ENCODE measurements at places on chromosomes 7 and 10. TPM values are rescaled to one million over a fixed set of nuclear protein-coding genes. Genes with fewer than 3 reads are reported as not detected.
A peak's percentile ranks its signal among the peaks of the same experiment; 100 is the strongest.

- DNase-seq: no peak
These were observed 430.5 kb downstream of the MDFIC start for GRCh38 chr7:115352375-115352774.

GRCh38 chr7:141231018-141231792, 157.3 kb downstream of the TMEM178B start:
- DNase-seq: no peak

DNA sequence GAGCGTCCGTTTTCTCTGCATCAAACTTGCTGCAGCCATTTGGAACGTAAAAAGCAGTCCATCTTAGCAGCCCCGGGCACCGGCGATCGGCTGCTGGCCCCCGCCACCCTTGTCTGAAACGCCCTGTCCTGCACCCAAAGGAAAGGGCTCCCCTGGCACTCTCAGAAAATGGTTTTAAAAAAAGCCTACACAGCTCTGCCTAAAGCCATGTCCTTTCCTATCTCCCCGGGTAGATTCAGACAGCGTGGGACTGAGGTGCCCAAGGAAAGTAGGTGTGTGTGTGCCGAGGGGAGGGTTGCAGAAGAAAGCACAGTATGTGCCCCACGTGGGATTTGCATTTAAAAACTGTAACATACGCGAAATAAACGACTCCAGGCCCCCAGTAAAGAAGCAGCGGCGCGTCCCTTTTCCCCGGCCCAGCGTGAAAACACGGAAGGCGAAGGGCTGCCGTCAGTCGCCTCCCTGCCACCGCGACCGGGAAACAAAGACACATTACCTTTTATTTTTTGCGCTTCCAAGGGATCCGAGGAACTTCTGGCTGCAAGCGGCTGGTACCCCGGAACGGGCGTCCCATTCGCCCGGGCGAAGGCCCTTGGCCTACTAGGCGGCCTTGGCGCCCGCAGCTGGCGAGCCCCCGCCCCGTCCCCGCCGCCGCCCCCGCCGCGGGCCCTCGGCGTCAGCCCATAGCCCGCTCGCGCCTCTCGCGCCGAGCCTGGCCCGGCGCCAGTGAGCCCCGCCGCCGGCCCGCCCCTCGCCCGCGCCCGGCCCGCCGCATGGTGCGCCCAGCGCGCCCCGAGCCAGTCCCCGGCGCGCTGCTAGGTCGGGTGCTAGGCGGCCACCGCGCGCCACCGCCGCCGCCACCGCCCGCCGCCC, 304.6 kb downstream of the PRPF18 start:
- peak; percentile 41 for DNase-seq

DNA sequence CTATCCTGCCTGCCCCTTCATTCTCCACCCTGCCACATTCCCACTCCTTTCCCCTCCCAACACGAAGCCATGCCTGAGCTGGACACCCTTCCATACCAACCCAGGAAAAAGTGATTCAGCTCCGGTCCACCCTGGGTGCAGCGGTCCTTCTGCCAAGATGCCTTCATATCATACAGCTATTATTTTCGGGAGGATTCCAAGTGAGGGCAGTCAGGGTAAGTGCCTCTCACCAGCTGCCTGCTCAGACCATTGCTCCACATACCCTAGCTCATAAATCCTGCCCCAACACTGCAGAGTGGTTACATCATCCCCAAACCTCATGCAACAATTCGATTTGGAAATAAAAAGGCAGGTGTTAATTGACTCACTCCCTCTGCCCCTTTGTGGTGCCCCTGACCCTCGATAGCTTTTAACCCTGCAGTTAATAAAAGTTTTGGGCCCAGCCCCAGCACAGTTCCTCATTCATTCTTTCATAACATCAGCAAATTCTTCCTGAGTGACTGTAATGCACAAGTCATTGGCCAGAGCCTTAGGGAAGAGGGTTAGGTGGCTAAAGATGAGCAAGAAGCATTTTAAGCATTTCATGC, 42.6 kb downstream of the ZNF503 start:
- DNase-seq: no peak

DNA sequence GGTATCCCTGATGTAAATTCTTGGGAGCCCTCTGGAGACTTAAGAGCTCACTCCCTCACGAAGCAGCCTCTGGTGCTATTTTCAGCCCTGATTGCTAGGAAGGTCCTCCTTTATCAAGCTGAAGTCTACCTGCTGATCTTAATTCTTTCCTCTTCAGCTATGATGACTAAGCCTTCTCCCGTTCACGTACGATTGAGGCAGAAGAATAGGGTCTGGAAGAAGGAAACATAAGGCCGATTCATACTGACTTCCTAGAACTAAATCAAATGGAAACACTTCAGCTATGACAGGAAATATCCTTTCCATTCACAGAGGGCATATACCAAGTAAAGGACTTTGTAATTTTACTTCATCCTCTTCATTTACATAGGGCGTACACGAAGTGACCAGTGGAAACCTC, 107.0 kb downstream of the CPXM2 start:
- DNase-seq: no peak

DNA sequence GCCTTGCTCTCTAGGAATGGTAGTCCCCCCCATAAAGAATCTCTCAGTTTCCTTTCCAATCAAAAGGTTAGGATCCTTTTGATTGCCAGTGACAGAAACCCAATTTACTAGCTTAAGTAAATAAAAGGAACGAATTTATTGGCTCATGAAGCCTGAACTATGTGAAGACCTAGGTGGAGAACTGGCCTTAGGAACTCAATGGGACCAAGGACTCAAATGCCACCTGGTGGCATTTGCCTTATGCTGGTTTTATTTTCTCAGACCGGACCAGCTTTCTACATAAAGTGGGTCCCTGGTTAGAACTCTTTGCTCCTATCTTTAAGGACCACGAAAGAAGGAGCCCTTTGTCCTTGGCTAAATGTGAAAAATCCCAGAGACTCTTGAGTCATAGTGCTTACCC, 25.4 kb downstream of the CFTR start:
- DNase-seq: no peak

DNA sequence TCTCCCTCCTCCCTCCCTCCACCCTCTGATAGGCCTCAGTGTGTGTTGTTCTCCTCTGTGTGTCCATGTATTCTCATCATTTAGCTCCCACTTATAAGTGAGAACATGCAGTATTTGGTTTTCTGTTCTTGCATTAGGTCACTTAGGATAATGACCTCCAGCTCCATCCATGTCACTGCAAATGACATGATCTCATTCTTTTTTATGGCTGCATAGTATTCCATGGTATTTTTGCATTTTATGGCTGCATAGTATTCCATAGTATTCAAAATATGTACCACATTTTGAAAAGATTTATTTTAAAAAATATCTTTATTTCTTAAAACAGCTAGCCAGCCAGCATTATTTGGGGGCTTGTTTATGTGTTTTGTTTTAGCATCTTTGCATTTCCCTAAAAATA, 275.6 kb downstream of the SFMBT2 start:
- DNase-seq: no peak

GRCh38 chr7:24722386-24723177, 34.7 kb downstream of the GSDME start:
- no peak for DNase-seq

DNA sequence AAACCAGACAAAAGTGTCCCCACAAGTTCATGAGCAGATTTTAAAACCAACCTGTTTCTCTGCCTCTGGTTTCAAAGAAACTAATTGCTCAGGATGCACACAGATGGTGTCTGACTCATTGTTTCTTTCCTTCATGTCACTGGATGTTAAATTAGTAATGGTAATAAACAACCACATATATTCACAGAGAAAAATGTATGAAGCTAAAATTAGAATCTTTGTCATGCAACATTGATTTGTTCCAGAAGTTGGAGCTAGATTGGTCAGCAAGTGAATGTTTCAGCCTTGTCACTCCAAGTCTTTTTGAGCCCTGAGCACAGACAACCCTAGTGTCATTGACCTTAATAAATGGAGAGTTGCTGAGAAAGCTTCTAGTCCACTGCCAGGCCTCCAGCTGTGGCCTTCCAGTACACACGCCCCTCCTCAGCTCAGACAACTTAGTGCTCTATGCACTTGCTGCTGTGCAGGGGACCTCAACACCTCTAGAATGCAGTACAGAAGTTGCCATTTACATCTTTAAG, 175.9 kb downstream of the CCDC71L start:
- no peak for DNase-seq

DNA sequence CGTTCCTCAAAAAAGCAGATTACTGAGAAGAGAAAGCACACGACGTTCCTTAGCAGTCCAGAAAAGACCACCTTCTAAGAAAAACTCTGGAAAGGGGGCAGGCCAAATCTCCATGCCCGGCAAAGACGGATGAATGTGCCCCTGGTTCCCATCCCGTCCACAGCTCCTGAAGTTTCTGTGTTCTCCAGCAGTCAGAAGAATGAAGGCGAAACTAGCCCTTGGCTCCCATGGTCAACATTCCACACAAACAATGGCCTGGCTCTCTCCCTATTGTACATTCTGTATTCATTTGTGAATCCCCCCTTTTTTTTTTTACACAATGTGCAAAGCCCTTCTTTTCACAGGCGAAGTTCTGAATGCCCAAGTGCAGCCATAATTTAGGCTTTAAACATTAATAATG, 5.3 kb downstream of the CTBP2 start:
- DNase-seq: no peak

- DNase-seq: no peak
These were observed 138.9 kb downstream of the MAD1L1 start for GRCh38 chr7:2093843-2094220.

GRCh38 chr7:1457949-1458682, 1.2 kb downstream of the MICALL2 start:
- DNase-seq: no peak

- DNase-seq: no peak
These were observed 8.8 kb upstream of the SPAM1 start for GRCh38 chr7:123916240-123916724.

Gene KCNH2
- total RNA-seq: 0.54 TPM

Gene ALOX5
- total RNA-seq: 0.26 TPM

Gene LOXL4
- not detected for total RNA-seq

Gene HACD1
- total RNA-seq: 2.2 TPM

Gene STAG3
- 28.3 TPM for total RNA-seq

Gene HMX3
- not detected for total RNA-seq

Gene PDZD7
- total RNA-seq: 0.28 TPM
